ENCODE measurements at places on chromosomes 3 and 15.

GRCh38 chr3:15606434-15606891 is 4.9 kb downstream of the BTD start:
- no peak for DNase-seq

DNA sequence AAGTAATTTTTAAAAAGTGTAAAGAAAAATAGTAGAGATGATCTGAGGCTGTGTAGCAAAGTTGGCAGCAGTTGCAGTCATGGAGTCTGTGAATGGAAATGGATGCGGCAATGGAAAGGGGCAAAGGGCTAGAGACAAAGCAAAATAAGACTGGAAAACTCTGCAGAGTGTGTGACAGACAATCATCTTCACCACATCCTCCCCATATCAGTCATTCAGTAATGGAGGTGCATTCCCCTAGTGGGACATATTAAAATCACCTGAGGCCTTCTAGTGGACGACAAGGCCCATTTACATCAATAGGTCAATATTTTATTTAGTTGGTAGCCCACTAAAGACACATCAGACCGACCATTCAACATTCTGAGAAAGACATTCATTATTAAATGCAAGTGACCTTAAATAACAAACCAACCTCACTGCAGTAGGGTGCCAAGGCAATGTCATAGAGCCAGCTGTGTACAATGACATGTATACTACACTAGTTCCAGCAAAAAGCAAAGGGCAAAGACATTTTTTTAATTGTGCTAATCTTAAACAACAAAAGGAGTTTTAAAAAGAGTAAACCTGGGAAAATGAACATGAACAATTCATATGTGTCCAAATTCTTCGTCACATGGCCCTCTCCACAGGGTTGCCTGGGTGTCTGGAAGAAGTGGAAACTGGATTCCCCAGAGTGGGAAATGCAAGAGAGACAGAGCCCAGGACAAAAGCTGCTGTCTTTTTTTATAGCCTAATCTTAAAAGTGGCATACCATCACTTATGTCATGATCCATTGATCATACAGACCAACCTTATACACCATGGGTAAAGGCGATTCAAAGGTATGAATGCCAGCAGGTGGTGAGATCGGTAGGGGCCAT is 15.6 kb upstream of the RAP2B start:
- DNase-seq, result no peak

DNA sequence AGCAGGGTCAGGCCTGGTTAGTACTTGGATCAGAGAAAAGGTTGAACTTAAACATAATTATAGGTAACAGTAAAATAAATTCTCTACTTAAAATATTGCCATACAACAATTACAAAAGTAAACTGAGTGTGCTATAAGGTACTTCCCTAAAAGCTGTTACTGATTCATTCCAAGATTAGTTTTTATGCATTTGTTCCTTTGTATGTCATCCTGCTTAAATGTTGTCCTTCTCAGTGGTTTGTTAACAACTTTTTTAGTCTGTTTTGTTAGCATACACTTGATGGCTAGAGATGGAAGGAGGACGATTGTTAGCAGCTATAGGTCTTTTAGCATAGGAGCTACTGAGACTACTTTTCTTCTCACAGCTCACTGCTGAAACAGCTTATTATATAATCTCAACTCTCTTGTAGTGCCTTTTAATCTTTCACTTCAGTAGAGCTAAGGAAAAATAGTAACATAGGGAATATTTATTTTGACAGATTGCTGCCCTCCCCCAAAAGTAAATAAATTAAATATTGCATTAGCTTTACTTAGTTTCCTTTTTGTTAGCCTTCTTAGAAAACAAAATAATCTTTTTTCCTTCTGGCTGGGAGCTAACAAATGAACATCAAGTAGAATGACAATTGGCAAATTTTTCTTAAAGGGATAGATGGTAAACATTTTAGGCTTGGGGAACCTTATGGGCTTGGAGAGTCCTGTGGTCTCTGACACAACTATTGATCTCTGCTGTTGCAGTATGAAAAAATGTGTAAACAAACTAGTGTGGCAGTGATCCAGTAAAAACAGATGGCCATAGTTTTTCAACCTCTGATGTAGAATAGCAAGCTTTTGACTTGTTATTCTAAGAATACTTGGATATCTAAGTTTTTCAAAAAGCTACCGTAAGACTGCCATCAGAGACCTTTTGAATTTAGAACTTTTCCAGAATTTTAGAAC is 39.5 kb downstream of the USP8 start:
- DNase-seq, result no peak

GRCh38 chr3:63067999-63068645 is 192.9 kb upstream of the CADPS start:
- DNase-seq, result no peak

GRCh38 chr3:141647562-141647915 is 90.6 kb upstream of the RNF7 start:
- no peak for DNase-seq

GRCh38 chr3:119245778-119246177 is 5.1 kb upstream of the B4GALT4 start:
- DNase-seq, result no peak

GRCh38 chr3:33704891-33705290 is 13.2 kb downstream of the CLASP2 start:
- DNase-seq, result no peak

DNA sequence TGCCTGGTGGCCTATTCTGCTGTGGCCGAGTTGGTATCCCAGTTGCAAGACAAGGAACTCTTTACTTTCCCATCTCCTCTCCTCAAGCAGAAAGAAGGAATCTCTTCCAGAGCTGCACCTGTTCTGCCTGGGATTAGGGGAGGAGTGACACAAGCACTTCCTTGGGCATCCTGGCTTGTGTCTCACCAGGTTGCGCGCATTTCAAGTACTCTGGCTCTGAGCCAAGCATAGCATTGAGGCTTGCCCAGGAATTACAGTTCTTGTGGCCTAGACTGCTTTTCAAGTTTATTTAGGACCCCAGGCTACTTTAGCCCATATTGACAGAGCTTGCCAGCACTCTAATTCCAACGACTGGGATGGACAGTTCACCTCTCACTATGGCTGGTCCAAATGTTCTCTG is 150.5 kb downstream of the RSRC1 start:
- no peak for DNase-seq

GRCh38 chr3:186169379-186169778 is 60.5 kb upstream of the ETV5 start:
- DNase-seq, result no peak

DNA sequence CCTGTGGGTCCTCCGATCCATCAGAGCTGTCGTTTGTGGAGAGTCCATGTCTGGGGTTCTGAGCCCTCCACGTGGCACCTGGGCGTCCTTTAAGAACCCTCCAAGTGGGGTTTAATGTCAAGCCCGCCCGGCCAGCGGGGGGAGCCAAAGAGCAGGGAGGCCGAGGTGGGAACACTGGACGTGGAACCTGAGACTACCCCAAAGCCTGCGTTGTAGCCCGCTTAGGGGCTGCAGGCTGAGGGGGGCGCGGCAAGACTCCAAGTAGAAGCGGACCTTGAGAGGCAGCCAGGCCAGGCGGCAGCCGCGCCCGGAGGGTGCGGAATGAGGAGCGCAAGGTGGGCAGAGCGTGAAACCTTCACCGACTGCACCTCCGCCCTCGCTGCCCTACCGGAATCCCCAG is 126.2 kb upstream of the ATP10A start:
- no peak for DNase-seq

DNA sequence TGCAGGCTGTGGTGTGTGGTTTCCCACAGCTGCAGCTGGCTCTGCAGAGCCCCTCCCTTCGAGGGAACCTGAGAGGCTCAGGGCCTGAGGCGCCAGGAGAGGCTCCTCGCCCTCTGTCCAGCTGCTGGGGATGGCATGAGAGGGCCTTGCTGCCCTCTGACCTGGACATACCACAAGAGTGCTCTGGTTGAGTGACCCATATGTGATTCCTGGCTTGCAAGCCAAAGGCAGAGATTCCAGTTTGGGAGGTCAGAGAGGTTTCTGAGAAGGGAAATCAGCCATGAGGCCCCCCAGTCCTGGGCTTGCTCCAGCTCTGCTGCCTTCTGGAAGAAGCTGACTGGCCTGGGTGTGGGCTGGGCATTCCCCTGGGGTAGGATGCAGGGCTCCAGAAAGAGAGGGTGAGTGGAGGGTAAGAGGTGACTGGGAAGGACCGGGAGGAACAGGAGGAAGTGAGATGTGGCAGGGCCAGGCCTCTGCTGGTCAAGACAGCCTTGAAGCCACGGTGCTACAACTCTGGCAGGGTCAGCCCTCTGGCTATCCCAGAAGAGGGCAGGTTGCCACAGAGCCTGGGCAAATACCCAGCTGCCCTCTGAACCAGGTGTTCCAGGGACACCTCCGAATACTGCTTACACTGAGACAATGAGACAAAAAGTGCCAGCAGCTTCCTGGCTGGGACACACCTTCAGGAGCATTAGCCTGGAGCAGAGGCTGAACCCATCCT is 16.0 kb upstream of the SRP14 start:
- DNase-seq, result peak; percentile 66

DNA sequence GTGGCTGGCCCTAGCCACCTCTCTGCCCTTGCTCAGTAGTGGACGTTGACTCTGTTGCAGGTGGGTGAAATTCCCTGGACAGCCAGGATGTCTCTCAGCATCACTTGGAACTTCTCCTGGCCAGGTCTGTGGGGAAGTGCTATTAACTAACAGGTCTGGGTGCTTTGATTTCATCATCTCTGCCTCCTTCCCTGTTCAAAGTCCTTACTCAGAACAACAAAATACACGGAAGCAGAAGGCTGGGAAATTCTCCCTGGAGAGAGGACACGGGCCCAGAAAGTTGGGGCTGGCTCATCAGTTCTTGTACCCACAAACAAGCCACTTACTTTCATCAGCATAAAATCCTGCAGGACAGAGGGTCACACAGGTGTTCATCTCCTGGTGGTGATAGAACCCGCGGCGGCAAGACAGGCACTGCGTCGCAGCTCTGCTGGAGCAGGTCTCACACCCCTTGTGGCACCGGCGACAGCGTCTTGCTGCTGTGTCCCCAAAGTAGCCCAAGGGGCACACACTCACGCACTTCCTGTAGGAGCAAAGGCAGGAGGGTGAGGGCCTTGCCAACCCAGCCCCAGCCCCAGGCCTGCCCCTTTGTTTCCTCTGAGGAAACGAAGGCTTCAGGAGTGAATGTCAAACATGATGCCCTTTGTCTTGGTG is 29.6 kb upstream of the SNRPA1 start:
- no peak for DNase-seq

GRCh38 chr3:99579246-99579645 is 59.1 kb upstream of the COL8A1 start:
- no peak for DNase-seq

DNA sequence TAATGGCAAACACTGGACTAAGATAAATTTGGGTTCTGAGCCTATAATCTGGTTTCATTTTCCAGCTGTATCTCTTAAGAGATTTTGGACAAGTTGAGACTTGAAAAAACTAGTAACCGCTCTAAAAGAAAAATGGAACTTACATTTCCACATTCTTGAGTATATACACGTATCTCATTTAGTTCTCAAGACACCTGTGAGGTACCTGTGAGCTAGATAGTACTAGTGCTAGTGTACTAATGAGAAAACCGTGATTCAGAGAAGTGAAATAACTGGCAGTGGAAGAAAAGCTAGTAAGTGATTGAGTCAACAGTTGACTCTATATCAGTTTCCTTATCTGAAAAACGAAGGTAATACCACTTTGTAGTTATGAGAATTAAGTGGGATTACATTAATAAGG is 62.2 kb upstream of the PAQR5 start:
- no peak for DNase-seq

GRCh38 chr15:97745481-97746071 is 214.9 kb upstream of the ARRDC4 start:
- DNase-seq, result peak; percentile 36

DNA sequence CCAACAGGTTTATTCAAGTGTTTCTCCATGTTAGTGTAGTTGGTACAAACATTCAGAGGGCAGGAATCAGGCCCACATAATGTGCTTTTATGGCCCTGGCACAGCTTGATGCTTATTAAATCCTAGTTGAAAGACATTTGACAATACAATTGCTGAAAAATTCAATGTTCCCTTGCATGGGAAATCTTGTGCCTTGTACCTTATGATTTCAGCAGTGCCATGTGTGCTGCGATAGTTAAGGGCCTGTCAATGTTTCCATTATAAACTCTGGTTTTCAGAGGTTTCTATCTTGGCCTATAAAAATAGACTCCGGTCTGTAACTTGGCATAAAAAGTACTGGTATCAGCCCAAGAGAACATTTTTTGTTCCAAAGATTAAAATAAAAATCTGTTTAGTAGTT is 207.2 kb downstream of the TBC1D5 start:
- peak; percentile 37 for DNase-seq

- DNase-seq, result no peak
Observed at GRCh38 chr15:37572401-37572800, 362.0 kb upstream of the TMCO5A start.

GRCh38 chr15:77412972-77413698 is 6.8 kb downstream of the PEAK1 start:
- DNase-seq, result peak; percentile 54

DNA sequence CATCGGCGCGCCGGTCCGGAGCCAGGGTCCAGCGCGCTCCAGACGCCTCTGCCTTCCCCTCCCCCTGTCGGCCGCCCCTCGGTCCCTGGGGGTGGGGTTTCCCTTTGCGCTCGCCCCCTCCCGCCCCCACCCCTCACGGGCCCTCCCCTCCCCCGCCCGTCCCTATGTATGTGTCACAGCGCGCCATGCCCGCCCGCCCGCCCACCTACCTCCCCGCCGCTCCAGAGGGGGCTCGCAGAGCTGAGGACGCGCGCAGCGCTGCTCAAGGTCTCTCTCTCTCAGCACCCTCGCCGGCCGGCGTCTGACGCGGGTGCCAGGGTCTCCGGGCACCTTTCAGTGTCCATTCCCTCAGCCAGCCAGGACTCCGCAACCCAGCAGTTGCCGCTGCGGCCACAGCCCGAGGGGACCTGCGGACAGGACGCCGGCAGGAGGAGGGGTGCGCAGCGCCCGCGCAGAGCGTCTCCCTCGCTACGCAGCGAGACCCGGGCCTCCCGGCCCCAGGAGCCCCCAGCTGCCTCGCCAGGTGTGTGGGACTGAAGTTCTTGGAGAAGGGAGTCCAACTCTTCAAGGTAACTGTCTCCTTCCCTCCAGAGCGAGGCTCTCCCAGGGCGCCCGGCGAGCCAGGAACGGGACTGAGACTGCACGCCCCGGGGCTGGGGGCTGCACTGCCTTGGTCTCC is at the start of gene ACAN:
TSS of gene ACAN (plus strand) at position 196 of the 679 bp plus-strand sequence. CDS start 32,771 bp downstream, outside the sequence.
- DNase-seq, result no peak

- no peak for DNase-seq
Observed at GRCh38 chr3:105401691-105402149, 35.0 kb downstream of the ALCAM start.

- no peak for DNase-seq
Observed at GRCh38 chr3:111548092-111548491, 6.1 kb downstream of the CD96 start.
